Spleen (tissue), 13 donors: ENCODE measurements at places on chromosomes 2 and 18. TPM values are rescaled to one million over a fixed set of nuclear protein-coding genes. Genes with fewer than 3 reads are reported as not detected.

DNA sequence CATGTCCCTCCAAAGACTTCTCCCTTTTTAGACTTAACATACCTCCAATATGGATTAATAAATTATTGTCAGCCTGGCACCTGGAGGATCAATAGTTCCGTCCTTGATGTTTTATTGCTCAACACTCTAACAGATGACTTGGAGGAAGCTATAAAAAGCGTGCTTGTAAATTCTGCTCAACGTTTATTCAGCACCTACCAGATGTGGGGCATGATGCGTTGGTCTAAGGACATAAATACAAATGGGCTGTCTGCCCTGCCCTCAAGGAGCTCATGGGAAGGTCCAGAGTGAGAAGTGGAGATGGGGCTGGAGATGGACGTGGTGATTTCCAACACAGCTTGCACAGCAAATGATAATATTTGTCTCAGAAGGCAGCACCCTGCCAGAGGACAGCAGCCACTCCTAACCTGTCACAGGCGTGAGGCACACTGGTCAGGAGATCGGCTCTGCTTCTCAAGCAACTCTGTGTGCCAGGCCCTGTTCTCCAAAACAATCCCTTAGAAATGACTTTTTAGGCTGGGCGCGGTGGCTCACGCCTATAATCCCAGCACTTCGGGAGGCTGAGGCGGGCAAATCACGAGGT is 25.5 kb upstream of the ZCCHC2 start:
- no peaks in the 10 kb centered on the region for H3K36me3 ChIP-seq
- peaks cover 17% of the 10 kb centered on the region for H3K4me1 ChIP-seq
- no peak for DNase-seq

- H3K4me1 ChIP-seq: peaks cover 59% of the 10 kb centered on the region
- H3K27ac ChIP-seq: no peak overlapping the region
- H3K27me3 ChIP-seq: no peaks in the 10 kb centered on the region
- DNase-seq: no peak
- H3K4me3 ChIP-seq: no peak overlapping the region
Measured at GRCh38 chr2:207227749-207228145, 62.0 kb upstream of the KLF7 start.

DNA sequence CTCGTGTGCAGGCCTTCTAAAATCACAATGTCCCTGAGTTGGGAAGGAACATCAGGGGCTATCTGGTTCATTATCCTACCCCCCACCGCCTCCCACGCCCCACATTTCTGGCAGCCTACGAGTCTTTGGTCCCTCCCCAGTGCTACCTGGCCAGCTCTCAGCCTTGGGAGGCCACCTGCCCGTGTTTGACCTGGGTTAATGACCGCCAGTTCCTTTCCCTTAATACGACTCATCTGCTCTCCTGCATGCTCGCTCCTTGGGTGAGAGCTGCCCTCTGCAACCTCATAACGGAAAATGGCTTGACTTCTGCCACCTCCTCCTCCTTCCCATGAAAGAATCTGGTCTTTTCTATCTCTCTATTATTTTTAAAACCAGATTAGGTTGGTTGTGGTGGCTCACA is 112.5 kb downstream of the NEDD4L start:
- H3K4me3 ChIP-seq: no peak overlapping the region
- H3K4me1 ChIP-seq: no peaks in the 10 kb centered on the region
- DNase-seq: no peak

FSHR gene
- not detected for total RNA-seq

ALPG gene
- not detected for total RNA-seq
